ENCODE measurements at places on chromosomes 3 and 15.

DNA sequence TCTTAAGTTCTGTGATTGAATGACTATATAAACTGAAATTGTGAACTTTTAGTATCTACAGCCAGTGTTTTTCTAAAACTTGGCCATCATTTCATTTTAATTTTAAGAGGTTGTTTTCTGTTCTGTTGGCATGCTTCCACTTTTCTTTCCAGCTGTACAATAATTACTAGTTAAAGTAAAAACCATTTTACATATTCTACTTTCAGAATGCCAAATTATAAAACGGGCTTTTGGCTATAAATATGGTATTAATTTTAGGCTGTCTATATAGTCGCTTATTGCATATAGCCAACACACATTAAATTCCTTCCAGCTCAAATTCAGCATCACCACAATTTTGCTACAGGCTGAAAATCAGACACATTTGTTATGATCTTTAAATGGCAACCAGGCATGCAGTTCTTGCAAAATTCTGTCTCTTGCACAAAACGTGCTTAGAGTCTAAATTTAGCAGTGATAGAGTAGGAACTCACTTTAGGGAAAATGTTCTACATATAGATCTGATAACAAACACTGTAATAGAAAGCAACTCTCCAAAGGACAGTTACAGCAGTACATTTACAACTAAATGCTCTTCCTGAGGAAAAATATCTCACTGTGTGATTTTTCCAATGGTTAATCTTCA lies 81.1 kb downstream of the BTD start:
- DNase-seq: no peak

DNA sequence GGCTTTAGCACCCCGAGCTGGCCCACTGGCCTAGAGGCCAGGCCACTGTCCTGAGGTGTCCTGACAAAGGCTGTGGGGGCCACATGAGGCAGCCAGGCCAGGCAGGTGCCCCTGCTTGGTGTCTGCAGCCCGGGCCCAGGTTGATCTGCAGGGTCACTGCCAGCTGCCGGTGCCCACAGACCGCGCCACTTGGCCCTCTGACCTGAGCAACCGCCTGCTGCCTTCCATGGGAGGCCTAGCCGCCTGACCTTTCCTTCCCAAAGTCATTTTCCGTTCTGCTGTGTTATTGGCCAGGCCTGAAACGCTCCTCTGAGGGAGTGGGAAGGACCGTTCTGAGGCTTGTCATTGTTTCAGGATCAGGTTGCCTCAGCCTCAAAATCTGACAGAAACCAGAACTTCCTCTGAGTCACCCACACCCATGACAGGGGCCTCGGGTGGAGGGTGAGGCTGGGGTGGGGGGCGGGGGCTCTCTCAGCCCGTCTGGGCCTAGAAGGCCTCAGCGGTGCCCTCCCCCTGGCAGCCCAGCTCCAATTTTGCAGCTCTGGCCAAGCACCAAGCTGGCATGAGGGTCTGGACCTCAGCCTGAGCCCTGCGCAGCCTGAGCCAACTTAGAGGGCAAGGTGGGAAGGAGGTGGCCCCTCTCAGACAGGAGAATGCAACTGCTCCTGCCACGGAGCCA lies 140.7 kb upstream of the MEF2A start:
- peak; percentile 43 for DNase-seq

DNA sequence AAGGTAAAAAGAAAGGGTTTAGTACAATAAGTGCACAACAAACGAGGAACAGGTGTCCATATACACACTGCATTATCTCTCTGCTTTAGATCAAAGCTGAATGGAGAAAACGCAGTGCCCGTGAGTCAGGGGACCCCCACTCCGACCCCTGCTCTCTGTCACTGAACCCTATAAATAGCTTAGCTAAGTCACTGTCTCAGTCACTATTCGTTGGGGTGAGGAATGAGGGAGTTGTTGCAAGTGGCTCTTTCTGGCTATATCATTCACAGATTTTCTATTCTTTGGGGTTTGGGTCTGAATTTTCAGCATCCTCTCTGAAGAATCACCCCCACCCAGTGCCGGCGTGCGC lies 458 bp upstream of the STAC start:
- no peak for DNase-seq

DNA sequence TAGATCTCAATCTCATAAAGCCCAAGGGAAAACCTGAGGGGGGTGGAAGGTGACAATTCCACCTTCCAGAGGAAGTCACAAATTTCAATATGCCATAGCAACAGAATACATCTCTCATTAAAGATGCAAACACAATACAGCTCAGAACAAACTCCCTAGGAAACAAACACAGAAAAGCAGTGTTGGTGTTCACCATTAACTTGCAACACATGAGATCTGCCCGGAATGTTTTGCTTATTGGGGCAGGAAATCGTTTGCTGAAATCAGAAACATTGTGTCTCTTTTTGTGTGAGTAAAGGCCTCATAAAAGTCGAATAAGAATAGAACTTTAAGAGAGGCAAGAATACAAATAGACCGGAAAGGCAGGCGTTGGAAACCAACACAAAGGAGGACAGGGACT lies 5.8 kb upstream of the RYR3 start:
- DNase-seq: no peak

GRCh38 chr3:53223541-53223966 lies 32.3 kb downstream of the TKT start:
- no peak for DNase-seq

GRCh38 chr3:8945890-8946600 lies 17.2 kb downstream of the RAD18 start:
- DNase-seq: no peak

GRCh38 chr15:54789376-54789775 lies 407.4 kb downstream of the RSL24D1 start:
- no peak for DNase-seq

GRCh38 chr15:96331144-96331944 lies 844 bp downstream of the NR2F2 start:
- DNase-seq: peak; percentile 2

- DNase-seq: no peak
Measured at GRCh38 chr3:4401441-4401840, 65.6 kb downstream of the SUMF1 start.

- peak; percentile 3 for DNase-seq
Measured at GRCh38 chr15:39511916-39512260, 69.0 kb upstream of the THBS1 start.

- no peak for DNase-seq
Measured at GRCh38 chr3:117681619-117682018, 972.0 kb downstream of the TUSC7 start.

DNA sequence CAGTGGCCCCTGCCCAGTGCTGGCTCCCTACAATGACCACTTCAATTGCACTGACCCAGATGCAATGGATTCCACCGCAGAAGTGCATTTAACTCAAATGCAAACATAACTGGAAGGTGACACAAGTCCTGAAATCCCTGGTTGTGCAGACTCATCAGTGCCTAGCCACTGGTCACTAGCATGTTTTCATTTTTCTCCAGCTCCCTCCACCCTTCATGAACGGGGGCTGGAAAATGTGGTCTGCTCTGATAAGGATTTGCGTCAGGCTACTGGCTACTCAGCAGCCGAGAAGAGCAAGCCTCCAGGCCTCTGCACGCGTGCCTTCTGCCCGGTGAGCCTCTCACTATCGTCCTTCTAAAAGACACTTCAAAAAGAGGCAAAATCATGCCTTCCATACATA lies 27.4 kb upstream of the FURIN start:
- no peak for DNase-seq

GRCh38 chr3:109278546-109278945 lies 37.8 kb downstream of the DPPA2 start:
- DNase-seq: no peak

DNA sequence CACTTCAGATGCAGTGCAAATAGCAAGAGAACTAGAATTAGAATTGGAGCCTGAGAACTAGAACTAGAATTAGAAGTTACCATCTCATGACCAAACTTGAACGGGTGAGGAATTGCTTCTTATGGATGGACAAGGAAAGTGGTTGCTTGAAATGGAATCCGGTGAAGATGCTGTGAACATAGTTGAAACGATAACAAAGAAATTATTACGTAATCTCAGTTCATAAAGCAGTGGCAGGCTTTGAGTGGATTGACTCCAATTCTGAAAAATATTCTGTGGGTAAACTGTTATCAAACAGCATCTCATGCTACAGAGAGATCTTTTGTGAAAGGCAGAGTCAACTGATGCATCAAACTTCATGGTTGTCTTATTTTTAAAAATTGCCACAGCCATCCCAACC lies 48.0 kb upstream of the GSK3B start:
- no peak for DNase-seq

GRCh38 chr15:95988574-95988887 lies 342.0 kb upstream of the NR2F2 start:
- no peak for DNase-seq

DNA sequence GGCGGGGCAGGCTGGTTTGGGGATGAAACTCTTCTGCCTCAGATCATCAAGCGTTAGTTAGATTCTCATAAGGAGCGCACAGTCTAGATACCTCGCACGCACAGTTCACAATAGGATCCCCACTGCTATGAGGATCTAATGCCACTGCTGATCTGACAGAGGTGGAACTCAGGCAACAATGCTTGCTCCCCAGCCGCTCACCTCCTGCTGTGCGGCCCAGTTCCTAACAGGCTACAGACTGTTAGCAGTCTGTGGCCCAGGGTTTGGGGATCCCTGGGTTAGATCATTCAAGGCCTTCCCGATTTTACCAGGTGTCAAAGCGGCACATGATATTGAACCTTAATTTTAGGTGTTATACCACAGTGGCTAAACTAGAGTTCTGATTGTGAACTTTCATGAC lies 232.8 kb downstream of the UBE2E2 start:
- no peak for DNase-seq

- no peak for DNase-seq
Measured at GRCh38 chr15:90873998-90874605, 5.7 kb downstream of the FURIN start.

GRCh38 chr15:62639906-62640605 lies 402.5 kb upstream of the TPM1 start:
- DNase-seq: no peak

GRCh38 chr3:187558990-187559389 lies 111.2 kb downstream of the SST start:
- DNase-seq: no peak

- no peak for DNase-seq
Measured at GRCh38 chr3:3821777-3822176, 22.5 kb downstream of the LRRN1 start.

- no peak for DNase-seq
Measured at GRCh38 chr3:179932674-179933073, 104.1 kb downstream of the PEX5L start.

- no peak for DNase-seq
Measured at GRCh38 chr3:77404871-77405270, 365.0 kb downstream of the ROBO2 start.

- DNase-seq: no peak
Measured at GRCh38 chr15:31341071-31341470, 14.4 kb downstream of the KLF13 start.

GRCh38 chr3:67489816-67490215 lies 164.6 kb downstream of the SUCLG2 start:
- DNase-seq: no peak

DNA sequence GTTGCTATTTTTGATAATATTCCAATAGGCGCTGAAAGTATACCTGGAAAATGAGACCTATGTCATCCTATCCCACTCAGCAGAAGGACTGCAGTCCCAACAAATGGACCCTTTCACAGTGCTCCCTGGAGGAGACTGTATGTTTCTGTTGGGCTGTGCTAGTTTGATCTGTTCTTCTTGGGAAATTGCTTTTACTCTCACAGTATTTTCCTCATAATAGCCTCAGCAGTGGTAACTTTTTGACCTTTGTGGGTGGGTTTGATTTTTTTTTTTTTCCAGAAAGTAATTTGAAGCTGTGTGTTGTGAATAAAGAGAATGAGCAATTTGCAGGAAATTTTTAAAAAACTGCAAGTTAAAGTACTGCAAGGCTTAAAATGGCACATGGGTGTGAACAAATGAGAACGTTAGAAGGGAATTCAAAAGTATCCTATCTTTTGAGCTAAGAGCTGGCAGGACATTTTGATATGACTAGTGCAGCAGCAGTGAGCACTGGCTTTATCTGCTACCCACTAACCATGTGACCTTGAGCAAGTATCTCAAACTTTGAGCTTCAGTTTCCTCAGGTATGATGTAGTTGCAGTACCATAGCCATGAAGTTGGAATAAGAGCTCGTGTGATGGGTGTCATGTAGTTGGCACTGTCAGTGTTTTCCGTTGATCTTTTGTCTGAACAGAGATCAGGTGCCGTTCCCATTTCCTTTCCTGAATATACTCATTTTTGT lies 118.4 kb downstream of the ATG7 start:
- no peak for DNase-seq

DNA sequence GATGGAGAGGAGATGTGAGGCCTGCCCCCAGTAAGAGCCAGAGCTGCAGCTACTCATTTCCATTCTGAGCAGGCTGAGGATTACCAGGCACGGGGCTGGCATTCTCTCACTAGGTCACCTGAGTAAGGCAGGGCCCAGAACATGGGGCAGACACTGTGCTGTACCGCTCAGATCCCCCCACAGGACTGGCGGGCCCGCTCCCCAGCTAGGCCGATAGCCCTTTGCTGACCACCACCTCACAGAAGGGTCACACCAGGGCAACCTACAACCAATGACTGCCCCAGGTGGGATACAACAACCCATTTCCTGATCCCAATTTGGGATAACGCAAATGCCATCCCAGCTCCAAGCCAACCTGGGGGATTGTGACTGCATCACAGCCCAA lies 52.5 kb downstream of the OXNAD1 start:
- DNase-seq: no peak

- no peak for DNase-seq
Measured at GRCh38 chr15:46858150-46858549, 859.2 kb upstream of the SEMA6D start.

DNA sequence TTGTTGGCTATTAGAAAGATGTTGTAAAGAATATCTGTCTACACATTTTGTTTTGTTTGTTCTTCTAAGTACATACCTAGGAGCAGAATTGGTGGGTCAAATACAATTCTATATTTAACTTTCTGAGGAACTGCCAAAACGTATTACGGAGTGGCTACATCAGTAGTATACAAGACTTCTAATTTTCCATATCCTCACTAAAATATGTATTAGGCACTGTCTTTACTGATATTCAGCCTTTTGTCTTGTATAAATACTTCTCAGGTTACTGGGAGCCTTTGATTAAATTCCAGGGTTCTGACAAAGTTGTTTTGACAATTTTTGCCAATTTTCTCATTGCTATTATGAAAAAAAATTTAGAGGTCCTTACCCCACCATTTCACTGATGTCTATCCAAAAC lies 146.7 kb downstream of the NR2E3 start:
- no peak for DNase-seq

GRCh38 chr3:16884748-16885592 lies at the start of gene PLCL2:
Gene PLCL2, plus strand, starts transcription at chr3:16884955. Its CDS starts 85 bp downstream, at chr3:16885040.
- peak; percentile 55 for DNase-seq

- no peak for DNase-seq
Measured at GRCh38 chr15:64503197-64503596, 42.8 kb downstream of the ZNF609 start.

All from H54 (cell line).